ENCODE measurements at places on chromosomes 3 and 15. TPM values are rescaled to one million over a fixed set of nuclear protein-coding genes. Genes with fewer than 3 reads are reported as not detected.

The ZNF620 gene
- 27.1 TPM for total RNA-seq

The KLHL40 gene
- not detected for total RNA-seq

The FBXO40 gene
- total RNA-seq, result 0.15 TPM

The CHRNA3 gene
- total RNA-seq, result 1.1 TPM

The GHSR gene
- total RNA-seq, result not detected

The CCDC80 gene
- 4.6 TPM for total RNA-seq

DNA sequence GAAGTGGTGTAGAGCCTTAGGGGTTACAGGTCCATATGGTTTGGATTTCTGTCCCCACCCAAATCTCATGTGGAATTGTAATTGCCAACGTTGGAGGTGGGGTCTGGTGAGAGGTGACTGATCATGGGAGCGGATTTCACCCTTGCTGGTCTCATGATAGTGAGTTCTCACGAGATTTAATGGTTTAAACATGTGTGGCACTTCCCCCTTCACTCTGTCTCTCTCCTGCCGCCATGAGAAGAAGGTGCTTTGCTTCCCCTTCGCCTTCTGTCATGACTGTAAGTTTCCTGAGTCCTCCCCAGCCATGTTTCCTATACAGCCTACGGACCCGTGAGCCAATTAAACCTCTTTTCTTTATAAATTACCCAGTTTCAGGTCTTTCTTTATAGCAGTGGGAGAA is 43.1 kb upstream of the MFGE8 start:
- H3K4me1 ChIP-seq, result no peaks in the 10 kb centered on the region
- DNase-seq, result no peak
- no peak overlapping the region for H3K27ac ChIP-seq

DNA sequence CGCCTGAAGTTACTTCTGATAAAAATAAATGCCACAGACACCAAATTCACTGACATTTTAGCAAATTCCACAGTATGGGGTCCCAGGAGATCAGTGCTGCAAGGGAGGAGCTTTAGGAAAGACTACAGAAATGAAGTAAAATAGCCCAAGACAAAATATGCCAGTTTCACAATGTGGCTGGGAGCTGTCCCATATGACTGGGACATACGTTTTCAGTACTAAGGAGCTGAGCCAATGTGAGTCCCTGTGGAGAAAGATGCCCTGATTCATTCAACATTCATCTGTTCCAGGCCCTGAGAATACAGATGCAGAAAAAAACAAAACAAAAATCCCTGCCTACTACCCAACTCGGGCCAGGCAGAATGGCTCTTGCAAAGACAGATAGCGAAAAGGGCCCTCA is 63.4 kb upstream of the FAM174B start:
- H3K36me3 ChIP-seq, result peaks cover 14% of the 10 kb centered on the region
- H3K27ac ChIP-seq, result no peak overlapping the region
- no peak for DNase-seq
- H3K4me3 ChIP-seq, result no peak overlapping the region
- H3K4me1 ChIP-seq, result no peaks in the 10 kb centered on the region
- H3K27me3 ChIP-seq, result no peaks in the 10 kb centered on the region

- H3K27me3 ChIP-seq, result no peaks in the 10 kb centered on the region
- no peak for DNase-seq
These were observed 782.0 kb upstream of the ALCAM start for GRCh38 chr3:104584682-104585081.

- DNase-seq, result no peak
- H3K4me1 ChIP-seq, result peaks cover 10% of the 10 kb centered on the region
- H3K27me3 ChIP-seq, result no peaks in the 10 kb centered on the region
- H3K36me3 ChIP-seq, result peaks cover 15% of the 10 kb centered on the region
- H3K27ac ChIP-seq, result no peak overlapping the region
These were observed 77.2 kb downstream of the PDCD6IP start for GRCh38 chr3:33875680-33876079.

DNA sequence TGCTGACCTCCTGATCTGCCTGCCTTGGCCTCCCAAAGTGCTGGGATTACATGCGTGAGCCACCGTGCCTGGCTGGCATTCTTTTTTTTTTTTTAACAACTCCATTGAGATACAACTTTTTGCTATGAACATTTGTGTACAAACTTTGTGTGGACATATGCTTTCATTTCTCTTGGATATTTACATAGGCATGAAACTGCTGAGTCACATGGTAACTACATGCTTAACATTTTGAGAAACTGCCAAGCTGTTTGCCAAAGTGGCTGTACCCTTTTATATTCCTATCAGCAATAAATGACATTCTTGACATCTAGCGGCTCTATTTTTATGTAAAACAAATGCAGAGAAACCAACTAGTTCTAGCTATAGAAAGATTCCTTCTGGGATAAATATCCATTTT is 8.7 kb upstream of the YEATS2 start:
- H3K27me3 ChIP-seq, result no peaks in the 10 kb centered on the region
- H3K27ac ChIP-seq, result no peak overlapping the region
- no peak for DNase-seq
- H3K4me1 ChIP-seq, result no peaks in the 10 kb centered on the region
- no peak overlapping the region for H3K4me3 ChIP-seq
- H3K36me3 ChIP-seq, result no peaks in the 10 kb centered on the region

- H3K27ac ChIP-seq, result no peak overlapping the region
- H3K27me3 ChIP-seq, result no peaks in the 10 kb centered on the region
- no peak for DNase-seq
- H3K4me3 ChIP-seq, result no peak overlapping the region
- H3K4me1 ChIP-seq, result no peaks in the 10 kb centered on the region
These were observed 42.1 kb upstream of the FOXP1 start for GRCh38 chr3:71625676-71626075.

GRCh38 chr15:39850436-39850835 is 67.8 kb upstream of the FSIP1 start:
- no peak overlapping the region for H3K4me3 ChIP-seq
- DNase-seq, result no peak
- no peak overlapping the region for H3K27ac ChIP-seq

DNA sequence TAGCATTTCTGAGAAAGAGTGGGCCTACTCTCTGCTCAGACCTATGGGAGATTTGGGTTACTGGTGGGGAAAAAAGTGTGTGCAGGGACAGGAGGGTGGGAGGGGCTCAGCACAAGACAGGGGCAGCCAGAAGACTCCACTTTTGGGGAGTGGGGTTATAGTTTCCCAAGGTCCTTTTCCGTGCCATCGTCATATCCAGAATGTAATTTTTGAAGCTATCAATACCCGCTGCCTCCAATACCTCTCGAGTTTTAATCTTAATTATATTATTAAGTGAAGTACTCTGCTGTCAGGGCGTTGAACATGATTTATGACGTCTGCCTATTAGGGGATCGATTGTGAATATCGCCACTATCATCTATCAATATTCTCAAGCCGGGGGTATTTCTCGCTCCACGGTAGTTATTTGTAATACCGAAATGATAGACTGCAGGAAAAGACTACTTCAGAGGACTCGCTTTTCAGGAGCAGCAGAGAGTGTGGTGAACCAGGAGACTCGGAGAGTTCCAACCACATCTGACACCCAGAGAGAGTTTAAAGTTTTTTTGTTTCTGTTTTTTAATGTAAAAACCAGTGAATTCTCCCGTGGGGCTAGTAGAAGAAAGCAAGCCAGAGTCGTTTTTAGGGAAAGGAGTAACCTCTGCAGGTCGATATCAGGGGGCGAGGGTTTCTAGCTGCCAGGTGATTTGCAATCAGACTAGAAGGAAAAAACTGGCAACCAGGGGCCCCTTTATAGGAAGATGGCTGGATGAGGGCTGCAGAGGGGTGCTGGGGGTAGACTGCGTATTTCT is 20.6 kb downstream of the NR2F2 start:
- H3K27ac ChIP-seq, result no peak overlapping the region
- no peaks in the 10 kb centered on the region for H3K4me1 ChIP-seq
- DNase-seq, result no peak
- H3K4me3 ChIP-seq, result no peak overlapping the region
- H3K27me3 ChIP-seq, result peaks cover 99% of the 10 kb centered on the region

- no peaks in the 10 kb centered on the region for H3K36me3 ChIP-seq
- no peak overlapping the region for H3K27ac ChIP-seq
- H3K27me3 ChIP-seq, result no peaks in the 10 kb centered on the region
These were observed 54.3 kb downstream of the EBLN2 start for GRCh38 chr3:73115806-73116205.

DNA sequence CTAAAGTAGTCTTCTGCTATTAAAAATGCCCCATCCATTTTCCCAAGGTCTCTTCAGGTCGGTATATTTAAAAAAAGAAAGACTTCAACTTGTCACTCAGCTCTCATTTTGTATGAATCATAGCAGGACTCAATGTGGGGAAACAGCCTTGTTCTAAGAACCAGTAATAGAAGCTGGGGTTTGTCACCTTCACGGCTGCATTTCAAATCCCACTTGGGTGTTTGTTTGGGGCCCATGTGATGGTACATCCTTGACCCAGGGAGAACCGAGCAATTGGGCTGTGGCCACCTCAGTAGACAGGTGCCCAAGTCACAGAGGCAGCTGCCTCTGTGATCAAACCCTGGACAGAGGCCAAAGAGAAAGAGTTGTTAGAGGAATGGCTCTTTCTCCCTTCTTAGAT is 70.3 kb upstream of the ARL8B start:
- no peaks in the 10 kb centered on the region for H3K27me3 ChIP-seq
- DNase-seq, result no peak
- no peaks in the 10 kb centered on the region for H3K36me3 ChIP-seq
- H3K4me1 ChIP-seq, result no peaks in the 10 kb centered on the region

All from H9 (cell line).